Thyroid gland (tissue), 4 donors: ENCODE measurements at places on chromosomes 3 and 15. TPM values are rescaled to one million over a fixed set of nuclear protein-coding genes. Genes with fewer than 3 reads are reported as not detected.

- H3K36me3 ChIP-seq = peaks cover 5% of the 10 kb centered on the region
- peak overlapping the region; percentile 15 for H3K27ac ChIP-seq
- H3K27me3 ChIP-seq = no peaks in the 10 kb centered on the region
- no peak overlapping the region for H3K4me3 ChIP-seq
- DNase-seq = peak; percentile 31
- peaks cover 24% of the 10 kb centered on the region for H3K4me1 ChIP-seq
Observed at GRCh38 chr15:41936649-41937567, 35.4 kb downstream of the EHD4 start.

DNA sequence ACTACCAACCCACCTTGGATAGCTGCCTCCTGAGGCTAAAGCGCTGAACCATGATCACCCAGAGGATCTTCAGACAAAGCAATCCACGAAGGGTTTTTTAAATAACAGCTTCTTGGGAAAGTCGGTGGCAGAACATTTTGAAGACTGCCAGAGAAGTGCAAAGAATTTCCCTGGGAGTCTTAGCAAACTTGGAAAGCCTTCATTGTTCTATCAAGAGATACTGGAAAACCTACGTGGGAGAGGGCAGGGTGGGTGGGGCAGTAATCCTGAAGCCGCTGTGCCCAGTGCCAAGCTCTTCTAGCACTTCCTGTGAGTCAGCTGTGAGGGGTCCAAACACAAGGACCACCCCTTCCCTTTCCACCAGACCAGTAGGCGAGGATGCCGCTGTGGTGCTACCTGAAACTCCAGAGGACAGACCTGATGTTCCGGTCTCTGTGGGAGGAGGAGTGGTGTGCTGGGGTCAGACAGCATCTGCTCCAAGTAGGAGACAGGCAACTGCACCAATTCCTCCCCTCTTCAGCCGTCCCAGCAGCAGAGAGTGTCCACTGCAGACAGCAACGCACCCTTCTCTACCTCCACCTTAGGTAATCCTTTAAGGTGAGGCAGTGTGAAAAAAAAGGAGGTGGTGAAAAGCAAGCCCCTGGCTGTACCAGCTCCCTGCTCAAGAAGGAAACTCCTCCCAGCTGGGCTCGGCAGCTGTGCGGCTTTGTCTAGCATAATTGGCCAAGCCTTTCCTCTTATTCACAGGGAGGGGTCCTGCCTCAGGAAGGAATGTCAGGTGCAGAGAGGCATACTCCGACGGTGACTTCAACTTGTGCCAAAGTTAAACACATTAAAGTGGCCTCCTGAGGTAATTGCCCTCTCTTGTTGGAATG lies 99.0 kb downstream of the TMCC1 start:
- H3K27me3 ChIP-seq = no peaks in the 10 kb centered on the region
- DNase-seq = peak; percentile 90
- H3K27ac ChIP-seq = peak overlapping the region; percentile 93
- H3K4me3 ChIP-seq = peak overlapping the region; percentile 8
- no peaks in the 10 kb centered on the region for H3K36me3 ChIP-seq
- H3K4me1 ChIP-seq = peaks cover 34% of the 10 kb centered on the region

GRCh38 chr15:63332367-63333124 lies 49.1 kb downstream of the CA12 start:
- no peak for DNase-seq
- peaks cover 11% of the 10 kb centered on the region for H3K4me1 ChIP-seq
- no peak overlapping the region for H3K27ac ChIP-seq
- no peaks in the 10 kb centered on the region for H3K36me3 ChIP-seq
- no peaks in the 10 kb centered on the region for H3K27me3 ChIP-seq

Gene DUOXA1
- 187 TPM for total RNA-seq

DNA sequence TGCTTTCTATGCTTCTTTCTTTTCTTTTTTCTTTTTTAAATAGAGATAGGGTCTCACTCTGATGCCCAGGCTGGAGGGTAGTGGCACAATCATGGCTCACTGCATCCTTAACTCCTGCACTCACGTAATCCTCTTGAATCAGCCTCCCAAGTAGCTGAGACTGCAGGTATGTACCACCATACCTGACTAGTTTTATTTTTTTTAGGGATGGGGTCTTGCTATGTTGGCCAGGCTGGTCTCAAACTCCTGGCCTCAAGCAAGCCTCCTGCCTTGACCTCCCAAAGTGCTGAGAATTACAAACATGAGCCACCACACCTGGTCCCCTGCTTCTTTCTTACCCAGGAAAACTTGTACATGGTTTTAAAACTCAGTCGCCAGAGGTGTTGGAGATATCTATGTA lies 24.2 kb upstream of the HDC start:
- no peak for DNase-seq
- no peaks in the 10 kb centered on the region for H3K27me3 ChIP-seq
- no peaks in the 10 kb centered on the region for H3K4me1 ChIP-seq
- no peak overlapping the region for H3K4me3 ChIP-seq
- H3K27ac ChIP-seq = no peak overlapping the region

GRCh38 chr15:74788683-74789151 lies 6.8 kb downstream of the CSK start:
- no peak for DNase-seq
- H3K4me3 ChIP-seq = no peak overlapping the region
- H3K27me3 ChIP-seq = no peaks in the 10 kb centered on the region
- no peaks in the 10 kb centered on the region for H3K36me3 ChIP-seq

Gene SPINT1
- total RNA-seq = 143 TPM

Gene MUC4
- not detected for total RNA-seq

Gene ISLR
- 104 TPM for total RNA-seq

GRCh38 chr3:77234004-77234403 lies 194.1 kb downstream of the ROBO2 start:
- no peak overlapping the region for H3K27ac ChIP-seq
- H3K4me3 ChIP-seq = no peak overlapping the region
- H3K27me3 ChIP-seq = no peaks in the 10 kb centered on the region
- DNase-seq = no peak

- H3K4me1 ChIP-seq = no peaks in the 10 kb centered on the region
- H3K4me3 ChIP-seq = no peak overlapping the region
- H3K27me3 ChIP-seq = no peaks in the 10 kb centered on the region
- no peaks in the 10 kb centered on the region for H3K36me3 ChIP-seq
- H3K27ac ChIP-seq = no peak overlapping the region
Observed at GRCh38 chr3:178206521-178206920, 329.7 kb upstream of the KCNMB2 start.

Gene QTRT2
- total RNA-seq = 22.5 TPM
